ENCODE measurements at places on chromosomes 7 and 10.

DNA sequence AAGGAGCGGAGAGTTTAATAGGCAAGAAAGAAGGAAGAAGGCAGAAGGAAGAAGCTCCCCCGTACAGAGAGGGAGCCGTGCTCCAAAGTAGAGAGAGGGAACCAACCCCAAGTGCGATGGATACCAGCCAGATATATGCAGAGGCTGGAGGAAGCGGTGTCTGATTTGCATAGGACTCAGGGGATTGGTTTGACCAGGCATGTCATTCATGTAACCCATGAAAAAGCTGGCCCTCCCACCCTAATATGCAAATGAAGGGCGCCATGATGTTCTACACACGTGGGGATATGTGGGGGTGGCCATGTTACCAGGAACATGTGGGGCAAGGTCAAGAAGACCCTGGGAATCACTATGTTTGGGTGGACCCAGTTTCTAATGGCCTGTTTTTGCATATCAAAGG, 40.6 kb upstream of the FAM3C start:
- no peak for DNase-seq

DNA sequence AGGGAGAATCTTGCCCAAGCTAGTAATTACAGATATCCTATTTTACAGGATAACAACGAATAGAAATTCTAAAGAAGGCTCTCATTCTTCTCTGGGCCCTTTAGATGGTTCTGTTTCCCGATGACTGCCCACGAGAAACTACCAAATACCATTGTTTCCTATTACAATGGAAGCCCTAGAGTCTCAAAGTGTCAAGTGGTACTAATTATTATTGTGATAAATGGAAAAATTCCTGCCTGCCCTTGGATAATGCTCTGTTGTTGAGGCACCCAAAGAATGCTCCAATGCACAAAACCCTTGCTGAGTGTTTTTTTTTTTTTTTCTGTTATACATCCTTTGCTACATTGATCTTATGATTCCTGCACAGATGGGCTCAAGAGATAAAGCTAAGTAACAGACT, 504.5 kb downstream of the XPNPEP1 start:
- DNase-seq, result no peak

DNA sequence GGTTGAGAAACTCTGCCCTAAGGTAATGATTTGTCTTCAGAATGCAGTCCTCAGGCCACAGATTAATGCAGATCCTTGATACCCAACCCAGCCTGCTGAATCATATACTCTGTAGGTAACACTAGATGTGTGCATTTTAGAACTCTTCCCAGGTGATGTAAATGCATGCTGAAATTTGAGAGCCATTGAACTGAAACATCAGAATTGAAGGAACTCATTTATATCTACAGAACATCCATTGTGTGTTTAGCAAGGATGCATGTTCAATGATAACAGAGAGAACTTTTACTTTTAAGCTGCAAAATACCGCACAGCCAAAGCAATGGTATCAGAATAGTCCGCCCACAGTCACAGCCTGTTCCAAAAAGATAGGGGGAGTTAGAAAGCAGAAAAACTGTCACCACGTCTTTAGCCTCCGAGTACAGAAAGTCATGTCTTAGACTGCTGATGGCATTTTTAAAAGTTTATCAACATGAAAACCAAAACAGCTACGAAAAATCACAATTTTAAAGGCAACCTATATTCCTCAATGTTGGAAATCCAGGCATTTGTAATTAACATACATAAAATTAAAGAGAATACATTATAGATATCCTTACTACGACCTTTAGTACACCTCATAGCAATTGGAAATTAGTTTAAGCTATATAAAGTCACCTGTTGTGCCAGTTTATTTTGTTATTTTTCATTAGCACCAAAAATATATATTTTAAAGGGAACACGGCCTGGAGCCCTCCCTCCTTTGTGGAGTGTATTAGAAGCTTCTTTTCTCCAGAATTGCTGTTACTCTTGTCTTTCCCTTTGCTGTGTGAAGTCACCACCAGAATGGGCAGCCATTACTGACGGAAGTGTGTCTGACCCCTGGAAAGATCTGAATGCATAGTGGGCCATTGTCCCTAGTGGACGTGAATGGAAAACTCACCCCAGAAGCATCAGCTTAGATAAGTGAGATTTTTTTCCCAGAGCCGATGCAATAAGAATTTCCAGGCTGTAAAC, 65.8 kb upstream of the PRKAR2B start:
- no peak for DNase-seq

- no peak for DNase-seq
Observed at GRCh38 chr7:147635288-147635687, 955.3 kb upstream of the C7orf33 start.

DNA sequence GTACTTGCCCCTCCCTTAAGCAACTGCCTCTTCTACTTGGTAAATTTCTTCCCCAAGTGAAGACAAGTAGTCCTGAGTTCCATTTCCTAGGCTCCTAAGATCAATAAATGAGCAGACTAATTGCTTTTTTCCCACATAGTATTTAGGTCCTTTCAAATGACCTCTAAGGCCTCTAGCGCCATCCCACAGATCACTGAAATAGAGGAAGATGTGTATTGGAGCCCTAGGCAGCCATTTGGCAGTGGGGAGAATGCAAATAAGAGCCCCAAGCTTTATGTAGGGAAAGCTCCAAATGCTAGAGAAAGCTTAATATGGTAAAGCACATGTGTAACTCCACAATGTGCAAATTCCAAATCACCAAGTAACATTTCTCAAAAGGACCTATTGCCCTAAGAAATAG, 316.5 kb upstream of the PHF14 start:
- DNase-seq, result no peak

- DNase-seq, result no peak
Observed at GRCh38 chr7:94049615-94050014, 45.5 kb upstream of the BET1 start.

GRCh38 chr10:118332236-118332635, 9.9 kb downstream of the FAM204A start:
- no peak for DNase-seq

- DNase-seq, result no peak
Observed at GRCh38 chr10:788796-789748, 99.6 kb upstream of the DIP2C start.

- no peak for DNase-seq
Observed at GRCh38 chr7:2062648-2063047, 170.1 kb downstream of the MAD1L1 start.

DNA sequence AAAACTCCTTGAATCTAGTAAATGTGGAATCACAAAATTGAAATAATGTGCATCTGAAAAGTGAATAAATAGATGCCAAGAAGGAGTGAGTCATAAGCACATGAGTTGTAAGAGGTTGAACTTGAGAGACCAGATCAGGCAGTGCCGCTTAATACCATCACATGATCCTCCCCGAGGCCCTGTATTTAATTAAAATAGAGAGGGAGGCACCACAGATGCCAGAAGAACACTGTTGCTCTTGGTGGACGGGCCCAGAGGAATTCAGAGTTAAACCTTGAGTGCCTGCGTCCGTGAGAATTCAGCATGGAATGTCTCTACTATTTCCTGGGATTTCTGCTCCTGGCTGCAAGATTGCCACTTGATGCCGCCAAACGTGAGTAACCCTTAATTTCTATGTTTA, at the start of gene GPNMB:
TSS of gene GPNMB (plus strand) at position 221 of the 400 bp plus-strand sequence. CDS start at position 304, 83 bp downstream.
- DNase-seq, result no peak

DNA sequence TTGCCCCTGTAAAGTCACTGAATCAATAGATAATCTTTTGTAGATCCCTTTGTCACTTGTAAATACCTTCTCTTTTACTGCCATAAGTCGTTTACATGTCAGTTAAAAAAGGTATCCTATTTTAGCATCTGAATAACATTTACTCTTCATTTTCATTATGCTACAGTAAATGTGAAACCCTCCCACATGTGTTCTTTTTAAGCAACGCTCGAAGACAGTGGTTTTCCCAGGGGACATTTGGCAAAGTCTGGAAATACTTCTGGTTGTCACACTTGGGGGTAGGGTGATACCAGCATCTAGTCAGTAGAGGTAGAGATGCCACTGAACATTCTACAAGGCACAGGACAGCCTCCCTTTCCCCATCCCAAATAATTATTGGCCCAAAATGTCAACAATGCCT, 23.7 kb downstream of the ATAD1 start:
- no peak for DNase-seq

DNA sequence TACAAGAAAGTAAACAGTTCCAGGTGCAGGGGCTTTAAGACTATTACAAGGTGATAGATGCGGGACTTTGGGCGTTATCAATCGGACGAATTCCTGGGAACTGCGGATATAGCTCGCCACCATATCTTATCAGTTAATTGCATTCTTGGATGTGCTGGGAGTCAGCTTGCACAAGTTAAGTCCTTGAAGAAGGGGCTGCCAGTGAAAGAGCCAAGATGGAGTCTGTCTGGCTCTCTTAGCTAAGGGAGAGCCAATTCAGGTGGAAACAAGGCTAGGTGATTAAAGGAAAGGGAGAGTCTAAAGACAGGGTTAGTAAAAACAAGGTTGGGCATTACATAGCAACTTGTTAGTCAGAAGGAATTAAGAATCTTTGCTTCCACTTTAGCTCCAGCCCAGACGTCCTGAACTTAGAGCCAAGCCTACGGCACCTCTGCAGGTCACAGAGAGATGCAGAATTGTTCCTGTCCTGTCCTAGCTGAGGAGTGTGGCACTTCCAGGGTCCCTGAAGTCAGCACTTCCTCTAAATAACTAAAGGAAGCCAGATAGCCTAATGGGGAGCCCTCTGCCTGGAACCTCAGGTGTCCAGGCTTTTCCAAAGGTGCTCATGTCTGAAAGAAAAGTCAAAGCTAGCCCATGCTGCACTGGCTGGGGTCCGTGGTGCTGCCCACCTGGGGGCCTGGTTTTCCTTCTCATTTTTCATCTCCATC, 17.3 kb downstream of the ZC3HAV1 start:
- no peak for DNase-seq

- no peak for DNase-seq
Observed at GRCh38 chr10:18610517-18610916, 40.9 kb downstream of the NSUN6 start.

GRCh38 chr10:78140066-78140630, 106.5 kb downstream of the RPS24 start:
- no peak for DNase-seq

DNA sequence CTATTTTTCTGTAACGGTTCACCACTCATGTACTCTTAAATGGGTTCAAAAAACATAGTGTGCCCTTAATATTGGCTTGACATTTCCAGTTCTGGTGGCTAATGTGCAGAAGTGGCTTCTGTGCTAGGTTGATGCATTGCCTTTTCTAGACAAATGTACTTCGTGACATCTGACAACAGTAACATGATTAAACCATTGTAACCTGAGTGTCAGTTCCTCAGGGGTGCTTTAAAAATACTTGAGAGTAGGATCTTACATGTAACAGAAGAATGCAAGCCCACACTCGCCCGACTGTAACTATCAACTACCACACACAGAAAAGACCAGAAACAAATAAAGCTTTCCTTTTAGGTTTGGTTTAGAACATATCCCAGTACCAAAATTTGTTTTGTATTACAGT, 393.4 kb upstream of the NFE2L3 start:
- no peak for DNase-seq

DNA sequence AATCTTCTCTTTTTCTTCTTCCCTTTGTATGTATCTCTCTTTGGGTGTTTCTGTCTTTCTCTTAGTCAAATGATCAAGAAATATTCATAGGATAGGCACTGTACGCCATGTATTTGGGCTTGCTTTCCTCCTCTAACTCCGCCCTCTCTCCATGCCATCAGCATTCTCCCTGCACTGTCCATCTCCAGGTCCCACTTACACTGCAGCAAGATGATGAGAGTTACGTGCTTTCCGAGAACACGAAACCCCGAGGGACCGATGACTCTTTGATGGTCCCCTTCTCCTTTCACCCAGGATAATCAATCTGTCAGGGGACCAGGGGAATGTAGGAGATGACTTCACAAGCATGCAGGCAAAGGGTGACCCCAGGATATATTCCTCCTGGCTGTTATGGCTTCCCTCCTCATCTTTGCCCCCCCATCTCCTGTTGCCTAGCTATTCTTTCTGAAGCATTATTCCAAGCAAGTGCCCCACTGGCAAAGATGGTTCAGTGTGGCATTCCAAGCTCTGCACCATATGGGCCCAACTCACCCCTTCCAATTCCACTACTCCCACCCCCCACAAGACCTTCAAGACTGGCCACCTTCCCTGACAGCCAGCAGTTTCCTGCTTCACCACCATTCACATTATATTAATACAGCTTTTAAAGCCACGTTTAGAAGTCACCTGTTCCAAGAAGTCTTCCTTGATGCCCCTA, 40.0 kb downstream of the HIF1AN start:
- DNase-seq, result no peak

- DNase-seq, result no peak
Observed at GRCh38 chr10:129771576-129771975, 192.5 kb downstream of the EBF3 start.

DNA sequence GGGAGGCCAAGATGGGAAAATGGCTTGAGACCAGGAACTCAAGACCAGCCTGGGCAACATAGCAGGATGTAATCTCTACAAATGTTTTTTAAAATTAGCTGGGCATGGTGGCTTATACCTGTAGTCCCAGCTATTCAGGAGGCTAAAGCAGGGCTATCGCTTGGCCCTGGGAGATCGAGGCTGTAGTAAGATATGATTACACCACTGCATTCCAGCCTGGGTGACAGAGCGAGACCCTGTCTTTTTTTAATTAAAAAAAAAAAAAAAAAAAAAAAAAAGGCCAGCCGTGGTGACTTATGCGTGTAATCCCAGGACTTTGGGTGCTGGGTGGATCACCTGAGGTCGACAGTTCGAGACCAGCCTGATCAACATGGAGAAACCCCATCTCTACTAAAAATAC, 27.4 kb downstream of the MYOF start:
- DNase-seq, result no peak

GRCh38 chr10:49700211-49700610, 20.8 kb downstream of the C10orf53 start:
- no peak for DNase-seq

DNA sequence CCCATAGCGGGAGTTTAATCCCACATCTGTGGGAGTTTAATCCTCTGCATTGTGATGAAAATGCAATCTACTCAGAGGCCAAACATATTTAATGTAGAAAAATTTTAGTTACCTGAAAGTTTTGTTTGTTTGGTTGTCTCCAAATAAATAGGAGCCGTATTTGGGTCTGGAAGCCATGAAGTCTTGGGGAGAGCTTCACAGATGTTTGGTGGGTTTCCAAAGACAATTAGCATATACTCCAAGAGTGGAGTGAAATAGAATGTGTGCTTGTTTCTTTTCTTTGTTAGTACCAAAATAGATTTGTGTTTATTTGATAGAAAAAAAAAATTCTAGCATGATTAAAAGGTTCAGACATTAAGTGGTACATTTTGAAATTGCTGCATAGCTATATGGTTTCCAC, 50.9 kb downstream of the ANK3 start:
- no peak for DNase-seq

- no peak for DNase-seq
Observed at GRCh38 chr7:157753713-157754415, 417.1 kb downstream of the DNAJB6 start.

DNA sequence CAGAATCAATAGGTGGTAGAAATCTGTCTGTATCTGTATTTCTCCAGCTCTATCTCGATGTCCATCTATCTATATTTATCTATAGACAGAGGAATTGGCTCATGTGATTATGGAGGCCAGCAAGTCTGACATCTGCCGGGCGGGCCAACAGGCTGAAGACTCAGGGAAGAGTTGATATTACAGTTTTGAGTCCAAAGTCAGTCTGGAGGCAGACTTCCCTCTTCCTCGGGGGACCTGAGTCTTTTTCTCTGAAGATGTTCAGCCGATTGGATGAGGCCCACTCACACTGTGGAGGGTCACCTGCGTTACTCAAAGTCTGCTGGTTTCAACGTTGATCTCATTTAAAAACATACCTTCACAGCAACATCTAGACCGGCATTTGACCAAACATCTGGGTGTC, 98.7 kb downstream of the RAMP3 start:
- DNase-seq, result no peak

GRCh38 chr7:128974241-128974934, 36.7 kb downstream of the IRF5 start:
- DNase-seq, result no peak

- DNase-seq, result no peak
Observed at GRCh38 chr7:732094-732541, 5.0 kb upstream of the PRKAR1B start.
